ENCODE measurements at places on chromosomes 6 and 20.

DNA sequence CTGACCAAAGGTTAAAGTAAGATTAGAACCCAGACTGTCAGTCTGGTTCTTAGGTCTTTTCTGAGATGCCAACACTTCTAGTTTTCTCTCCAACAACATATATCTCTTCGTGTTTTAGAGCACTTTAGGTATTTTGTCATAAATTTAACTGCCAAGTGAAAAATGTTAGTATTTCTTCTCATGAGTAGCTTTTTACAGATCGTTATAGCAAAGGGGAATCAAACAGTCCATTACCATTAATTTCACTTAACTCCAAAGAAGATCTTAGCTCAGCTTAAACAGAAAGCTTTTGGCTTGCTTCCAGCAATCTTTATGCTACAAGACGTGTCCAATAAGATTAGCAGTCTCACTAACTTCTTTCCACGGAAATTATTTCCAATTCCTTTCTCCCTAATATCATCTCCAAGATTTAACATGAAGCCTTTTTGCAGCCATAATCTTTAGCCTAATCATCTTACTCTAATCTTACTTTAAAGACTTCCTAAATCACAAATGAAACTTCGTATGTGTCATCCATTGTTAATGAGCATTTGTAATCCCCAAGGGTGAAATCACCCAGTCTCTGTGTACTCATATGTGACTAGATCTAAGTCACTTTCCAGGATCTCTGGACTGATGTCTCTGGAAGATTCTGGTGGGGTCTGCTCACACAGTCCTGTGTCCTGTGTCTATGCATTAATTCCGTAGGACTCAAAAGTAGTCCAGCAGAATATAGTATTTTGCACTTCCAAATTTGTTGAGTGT, 38.7 kb downstream of the MOXD1 start:
- no peak for DNase-seq

- no peak for DNase-seq
These were observed 71.7 kb upstream of the SMLR1 start for GRCh38 chr6:130755368-130756034.

- DNase-seq = no peak
These were observed 12.0 kb downstream of the PANK2 start for GRCh38 chr20:3901028-3901705.

DNA sequence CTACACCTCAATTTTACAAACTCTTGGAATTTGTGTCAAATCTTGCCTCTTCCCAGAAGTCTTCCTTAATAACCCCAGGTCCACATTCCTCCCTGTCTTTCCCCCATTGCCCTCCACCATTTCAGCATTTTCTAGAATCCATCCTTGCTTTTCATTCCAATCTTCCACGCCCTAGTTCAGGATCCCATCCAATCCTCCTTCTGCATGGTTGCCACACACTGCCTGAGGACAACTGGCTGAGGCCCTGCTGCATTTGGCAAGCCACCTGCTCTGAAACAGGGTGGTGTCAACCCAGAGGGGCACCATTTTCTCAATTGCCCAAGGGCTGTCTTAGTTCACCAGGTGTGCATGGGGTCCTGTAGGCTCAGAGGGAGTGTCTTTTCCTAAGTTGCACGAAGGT, 37.9 kb upstream of the RFPL4B start:
- DNase-seq = no peak

DNA sequence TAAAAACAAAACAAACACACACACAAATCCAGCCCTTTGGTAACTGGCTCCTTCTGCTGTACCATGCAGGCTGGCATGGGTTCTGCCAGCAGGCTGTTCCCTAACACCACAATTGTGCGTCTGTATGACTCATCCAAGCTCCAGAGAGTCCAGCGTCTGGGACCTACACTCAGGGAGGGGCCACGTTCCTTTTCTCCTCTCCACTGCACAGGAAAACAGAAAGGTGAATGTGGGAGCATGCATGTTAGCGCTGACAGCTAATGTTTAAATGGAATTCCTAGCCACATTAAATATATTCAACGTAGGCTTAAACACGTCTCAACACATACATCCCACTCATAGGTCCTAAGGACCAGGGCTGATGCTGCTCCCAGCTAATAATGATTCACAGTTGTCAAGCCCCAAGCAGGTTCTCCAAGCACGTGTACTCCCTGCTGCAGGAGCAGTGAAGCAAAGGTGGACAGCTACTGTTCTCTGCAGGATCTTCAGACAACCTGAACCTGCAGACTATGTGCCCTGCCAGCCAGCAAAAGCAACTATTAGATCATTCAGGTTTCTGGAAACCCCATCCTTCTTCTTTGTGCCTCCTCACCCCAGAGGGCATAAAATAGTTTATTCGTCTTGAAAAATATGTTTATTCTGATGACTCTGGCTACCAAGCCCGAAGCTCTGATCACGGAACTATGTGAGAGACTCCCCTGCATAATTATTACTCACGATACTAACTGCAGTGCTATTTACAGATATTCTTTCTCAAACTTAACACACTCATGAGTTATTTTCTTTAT, 20.9 kb downstream of the MAP1LC3A start:
- no peak for DNase-seq

DNA sequence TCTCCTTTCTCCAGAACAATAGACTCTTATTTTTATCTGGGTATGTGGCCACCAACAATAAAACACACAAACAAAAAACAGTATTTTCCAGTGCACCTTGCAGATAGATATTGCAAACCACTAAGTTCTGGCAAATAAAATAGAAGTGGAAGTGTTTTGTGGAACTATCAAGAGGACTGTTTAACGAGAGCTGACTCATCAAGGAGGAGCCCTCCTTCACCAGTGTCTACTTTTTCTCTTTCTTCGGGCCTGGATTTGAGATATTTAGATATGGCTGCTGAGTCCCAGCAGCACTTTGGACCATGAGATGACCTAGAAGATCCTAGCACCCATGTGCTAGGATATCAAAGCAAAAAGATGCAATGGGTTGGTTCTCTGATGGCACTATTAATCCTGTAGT, 154.7 kb downstream of the AIG1 start:
- DNase-seq = no peak

- no peak for DNase-seq
These were observed 56.4 kb upstream of the MTRF1L start for GRCh38 chr6:153058909-153059308.

- no peak for DNase-seq
These were observed 247.8 kb upstream of the TCF21 start for GRCh38 chr6:133641104-133641503.

GRCh38 chr6:153312634-153313033, 181.6 kb upstream of the RGS17 start:
- DNase-seq = peak; percentile 75

DNA sequence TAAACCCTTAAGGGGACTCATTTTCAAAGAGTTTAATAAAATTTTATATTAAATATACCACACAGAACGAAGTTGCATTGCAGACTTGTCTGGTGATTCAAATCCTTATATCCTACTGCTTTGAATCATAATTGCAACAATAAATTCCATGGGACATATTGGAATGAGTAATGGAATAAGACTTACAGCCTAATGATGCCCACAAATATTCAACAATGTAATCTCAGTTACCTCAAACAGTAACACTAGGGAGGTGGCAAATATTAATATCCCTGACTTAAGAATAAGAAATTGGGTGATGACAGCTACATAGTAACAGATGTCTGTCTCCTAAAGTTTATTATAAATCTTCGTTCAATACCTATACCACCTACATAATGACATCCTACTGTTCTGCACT, 52.6 kb downstream of the BMP5 start:
- no peak for DNase-seq

DNA sequence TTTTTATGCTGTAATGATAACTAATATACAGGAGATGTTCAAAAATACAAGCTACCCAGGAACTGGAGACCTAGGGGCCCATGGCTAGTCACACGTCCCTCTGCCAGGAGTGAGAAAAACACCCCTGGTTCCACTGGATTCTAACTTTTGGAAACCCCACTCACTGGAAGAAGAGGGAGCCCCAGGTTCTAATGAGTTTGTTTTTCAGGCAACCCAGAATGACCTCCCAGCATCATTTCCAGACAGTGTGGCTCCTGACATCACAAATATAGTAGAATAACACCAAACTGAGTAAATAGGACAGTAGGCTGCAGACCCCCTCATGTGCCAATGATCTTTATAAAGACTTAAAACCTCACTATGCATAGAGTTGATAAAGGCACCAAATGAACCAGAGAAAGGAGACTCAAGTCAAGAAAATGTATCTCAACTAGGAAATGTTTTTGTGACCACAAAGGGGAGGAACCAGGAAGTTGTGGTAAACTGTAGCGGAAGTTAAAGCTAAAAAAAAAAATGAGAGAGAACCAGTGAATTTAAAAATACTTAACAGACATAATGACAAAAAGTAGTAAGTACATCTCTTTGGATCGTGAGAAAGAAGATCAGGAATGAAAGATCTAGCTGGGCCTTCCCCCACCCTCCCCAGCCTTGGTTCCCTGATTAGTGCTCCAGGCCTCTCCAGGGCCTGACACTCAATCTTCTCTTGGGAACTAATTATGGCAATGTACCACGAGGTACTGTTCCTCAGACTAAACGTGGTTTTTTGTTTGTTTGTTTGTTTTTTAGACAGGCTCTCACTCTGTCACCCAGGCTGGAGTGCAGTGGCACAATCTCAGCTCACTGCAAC, 19.8 kb downstream of the HLA-E start:
- no peak for DNase-seq

DNA sequence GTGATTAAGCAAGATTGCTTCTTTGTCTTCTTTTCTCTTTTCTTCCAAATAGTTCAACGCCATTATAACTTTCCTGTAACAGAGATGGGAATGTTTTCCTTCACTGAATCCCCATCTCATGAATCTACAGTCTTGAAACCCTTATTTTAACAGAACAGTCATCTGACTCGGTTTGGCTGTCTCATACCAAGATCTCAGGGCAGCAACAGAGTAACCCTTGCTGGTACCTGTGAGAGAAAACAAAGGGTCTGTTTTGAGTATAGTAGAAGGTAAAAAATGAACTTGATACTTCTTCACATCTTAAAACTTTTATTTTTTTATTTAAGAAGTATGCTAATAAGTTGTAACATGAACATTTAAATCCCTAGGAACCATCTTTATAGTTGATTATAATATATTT, 19.6 kb upstream of the DSE start:
- DNase-seq = no peak

- DNase-seq = peak; percentile 12
These were observed 114.2 kb upstream of the JARID2 start for GRCh38 chr6:15131651-15132061.

- no peak for DNase-seq
These were observed 20.0 kb upstream of the UBE2J1 start for GRCh38 chr6:89372506-89372901.

DNA sequence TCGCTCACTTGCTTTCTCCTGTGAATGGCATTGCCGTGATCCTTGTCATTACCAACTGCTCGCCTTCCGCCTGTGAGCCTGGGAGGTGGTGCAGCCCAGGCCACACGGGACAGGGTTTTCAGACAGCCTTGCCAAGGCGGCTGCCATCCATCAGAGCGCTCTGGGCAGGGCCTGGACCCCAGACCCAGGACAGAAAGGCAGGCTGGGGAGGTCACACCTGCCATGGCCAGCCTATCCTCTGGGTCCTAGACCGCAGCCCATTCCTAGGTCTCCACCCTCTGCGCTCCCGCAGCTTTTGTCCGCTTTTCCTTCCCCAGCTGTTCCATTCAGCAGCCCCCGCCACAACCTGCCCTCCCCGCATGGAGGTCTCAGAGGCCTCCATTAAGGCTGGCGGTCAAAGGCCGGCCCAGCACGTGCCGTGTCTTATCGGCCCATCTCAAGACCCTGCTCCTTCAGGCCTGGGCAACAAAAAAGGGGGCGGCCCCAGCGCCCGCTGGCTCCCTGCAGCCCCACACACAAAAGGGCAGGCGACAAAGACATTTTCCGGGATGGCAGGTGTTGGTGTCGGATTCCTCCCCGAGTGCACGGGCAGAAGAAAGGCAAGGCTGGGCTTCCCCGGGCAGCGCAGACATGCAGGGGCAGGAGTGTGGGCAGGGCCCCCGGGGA, 28.1 kb downstream of the INSM1 start:
- no peak for DNase-seq

DNA sequence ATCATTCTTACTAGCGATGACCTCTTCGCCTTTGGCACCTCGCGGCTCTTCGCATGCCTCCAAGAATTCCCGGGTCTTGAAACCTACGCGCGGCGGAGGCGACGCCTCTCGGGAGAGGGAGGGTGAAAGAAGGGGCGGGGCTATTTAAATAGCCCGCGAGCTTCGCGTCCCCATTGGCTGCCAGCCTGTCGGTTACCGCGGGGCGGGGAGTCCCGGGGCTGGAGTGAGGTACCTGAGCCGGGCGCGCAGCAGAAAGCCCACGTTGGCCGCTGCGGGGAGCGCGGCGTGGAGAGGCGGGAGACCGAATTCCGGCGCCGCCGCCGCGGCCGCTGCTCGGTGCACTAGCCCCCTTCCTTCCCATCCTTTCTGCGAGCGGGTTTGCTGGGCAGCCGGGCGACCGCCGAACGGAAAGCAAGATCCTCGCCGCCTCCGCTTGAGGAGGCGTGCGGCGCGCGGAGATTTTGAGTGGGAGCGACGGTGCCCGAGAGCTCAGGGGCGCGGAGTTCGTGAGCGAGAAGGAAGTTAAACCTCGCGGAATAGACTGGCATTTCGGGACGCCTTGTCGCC, at the start of gene BMP6:
TSS of gene BMP6 (plus strand) at position 251 of the 567 bp plus-strand sequence. CDS start 857 bp downstream, outside the sequence.
- DNase-seq = peak; percentile 90

DNA sequence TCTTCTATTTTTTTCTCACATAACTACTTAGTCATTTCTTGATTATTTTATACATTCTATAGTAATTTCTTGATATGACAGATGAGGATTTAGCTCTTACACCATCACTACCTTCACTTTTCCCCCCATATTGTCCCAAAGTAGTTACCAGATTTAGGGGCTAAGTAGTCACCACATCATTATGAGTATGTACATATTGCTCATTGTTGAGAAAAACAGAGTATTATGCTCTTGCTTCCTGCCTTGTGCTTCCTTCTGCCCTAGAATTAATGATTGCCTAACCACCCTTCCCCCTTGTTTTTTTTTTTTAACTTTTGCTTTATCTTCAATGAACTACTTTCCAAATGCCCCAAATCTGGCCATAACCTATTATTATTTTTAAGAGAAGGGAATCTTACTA, 6.8 kb upstream of the HLA-B start:
- DNase-seq = no peak

- DNase-seq = peak; percentile 98
These were observed at the start of gene KIF6 for GRCh38 chr6:39724787-39725631. KIF6 (minus strand) TSS chr6:39725408; CDS start chr6:39725310, 98 bp downstream.

- no peak for DNase-seq
These were observed 11.0 kb downstream of the ALDH8A1 start for GRCh38 chr6:134938896-134939295.

- DNase-seq = no peak
These were observed 66.6 kb downstream of the TNFAIP3 start for GRCh38 chr6:137933696-137934095.

All from SK-N-SH (cell line).